ENCODE measurements at places on chromosomes 11 and 22. TPM values are rescaled to one million over a fixed set of nuclear protein-coding genes. Genes with fewer than 3 reads are reported as not detected.

GRCh38 chr11:10899121-10899830 lies 41.4 kb upstream of the ZBED5 start:
- no peaks in the 10 kb centered on the region for H3K36me3 ChIP-seq
- H3K4me1 ChIP-seq: peaks cover 58% of the 10 kb centered on the region
- peak overlapping the region; percentile 92 for H3K27ac ChIP-seq

DNA sequence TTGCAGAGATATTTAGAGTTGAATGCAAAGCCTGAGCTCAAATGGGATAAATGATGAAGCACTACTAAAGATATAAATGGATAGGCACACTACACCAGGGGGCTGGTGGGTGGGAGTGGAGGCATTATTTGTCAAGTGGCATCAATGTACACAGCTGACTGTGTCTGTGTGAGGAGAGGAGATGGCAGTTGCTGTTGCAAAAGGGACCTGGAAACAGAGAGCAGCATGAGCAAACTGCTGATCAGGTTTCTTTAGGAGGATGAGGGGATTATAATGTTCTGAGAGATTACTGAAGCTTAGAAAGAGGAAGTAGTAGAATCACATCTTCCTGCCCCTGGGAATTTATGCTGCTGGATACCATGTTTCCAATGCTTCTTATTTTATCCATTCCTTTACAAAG lies 39.4 kb upstream of the LIN7C start:
- no peaks in the 10 kb centered on the region for H3K27me3 ChIP-seq
- no peaks in the 10 kb centered on the region for H3K36me3 ChIP-seq
- no peak for DNase-seq
- no peaks in the 10 kb centered on the region for H3K4me1 ChIP-seq
- H3K27ac ChIP-seq: no peak overlapping the region
- no peak overlapping the region for H3K4me3 ChIP-seq

- DNase-seq: peak; percentile 30
- H3K27ac ChIP-seq: peak overlapping the region; percentile 75
Measured at GRCh38 chr11:8058216-8058615, 22.8 kb upstream of the TUB start.

GRCh38 chr22:28630177-28630574 lies 49.5 kb downstream of the TTC28 start:
- H3K27me3 ChIP-seq: no peaks in the 10 kb centered on the region
- no peaks in the 10 kb centered on the region for H3K36me3 ChIP-seq

GRCh38 chr11:57543593-57543992 lies 6.2 kb downstream of the SMTNL1 start:
- no peak for DNase-seq
- no peak overlapping the region for H3K4me3 ChIP-seq
- no peaks in the 10 kb centered on the region for H3K4me1 ChIP-seq
- peaks cover 13% of the 10 kb centered on the region for H3K36me3 ChIP-seq

GRCh38 chr22:42925598-42925997 lies 68.5 kb upstream of the ARFGAP3 start:
- H3K27me3 ChIP-seq: no peaks in the 10 kb centered on the region
- no peak overlapping the region for H3K4me3 ChIP-seq
- H3K4me1 ChIP-seq: peaks cover 72% of the 10 kb centered on the region
- peak overlapping the region; percentile 59 for H3K27ac ChIP-seq
- DNase-seq: no peak

DNA sequence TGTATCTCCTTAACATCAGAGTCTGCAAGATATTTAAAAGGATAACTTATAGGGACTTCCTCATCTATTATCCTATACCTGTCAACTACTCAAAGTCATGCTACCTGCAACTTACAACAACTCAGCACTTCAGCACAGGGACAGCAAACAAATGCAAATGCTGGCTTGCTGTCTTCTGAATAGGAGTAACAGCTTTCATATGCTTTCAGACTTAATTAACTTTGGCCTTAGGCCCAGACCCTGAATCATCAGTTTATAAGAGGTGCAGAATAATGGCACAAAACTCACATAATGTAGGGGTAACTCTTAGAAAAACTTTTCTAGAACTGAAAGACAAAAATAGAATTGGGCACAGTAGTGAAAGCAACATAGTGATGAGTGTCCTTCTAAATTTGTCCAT lies 953.4 kb downstream of the DLG2 start:
- no peak for DNase-seq
- no peak overlapping the region for H3K27ac ChIP-seq
- H3K4me1 ChIP-seq: no peaks in the 10 kb centered on the region

- H3K36me3 ChIP-seq: no peaks in the 10 kb centered on the region
- no peak for DNase-seq
- no peak overlapping the region for H3K27ac ChIP-seq
- peaks cover 15% of the 10 kb centered on the region for H3K4me1 ChIP-seq
- H3K4me3 ChIP-seq: no peak overlapping the region
- peaks cover 7% of the 10 kb centered on the region for H3K27me3 ChIP-seq
Measured at GRCh38 chr11:117884994-117885393, 8.5 kb upstream of the FXYD6 start.

The TBX1 gene
- 4.4 TPM for total RNA-seq

The MN1 gene
- total RNA-seq: 5.8 TPM

The TALDO1 gene
- total RNA-seq: 189 TPM

The CLMP gene
- total RNA-seq: 17.5 TPM

Data from suprapubic skin (tissue), 4 donors.